Stimulated activated CD4-positive, alpha-beta T cell treated with anti-CD3 and anti-CD28 coated beads, TNF-alpha, amount 100 ng/mL, for 1 hour (primary cell): ENCODE measurements at places on chromosomes 2 and 18.

DNA sequence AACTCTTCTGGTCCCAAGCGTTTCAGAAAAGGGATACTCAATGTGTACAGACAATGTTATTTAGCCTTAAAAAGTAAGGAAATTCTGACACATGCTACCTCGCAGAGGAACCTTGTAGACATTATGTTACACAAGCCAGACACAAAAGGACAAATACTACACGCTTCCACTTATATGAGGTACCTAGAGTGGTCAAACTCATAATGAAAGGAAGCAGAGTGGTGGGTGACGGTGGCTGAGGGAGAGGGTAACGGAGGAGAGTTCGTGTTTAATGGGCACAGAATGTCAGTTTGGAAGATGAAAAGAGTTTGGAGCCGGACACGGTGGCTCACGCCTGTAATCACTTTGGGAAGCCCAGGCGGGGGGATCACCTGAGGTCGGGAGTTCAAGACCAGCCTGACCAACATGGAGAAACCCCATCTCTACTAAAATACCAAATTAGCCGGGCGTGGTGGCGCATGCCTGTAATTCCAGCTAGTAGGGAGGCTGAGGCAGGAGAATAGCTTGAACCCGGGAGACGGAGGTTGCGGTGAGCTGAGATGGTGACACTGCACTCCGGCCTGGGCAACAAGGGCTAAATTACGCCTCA, 1.4 kb downstream of the MCM6 start:
- DNase-seq = no peak

- DNase-seq = no peak
These were observed 291.9 kb upstream of the TRIB2 start for GRCh38 chr2:12424809-12425208.

DNA sequence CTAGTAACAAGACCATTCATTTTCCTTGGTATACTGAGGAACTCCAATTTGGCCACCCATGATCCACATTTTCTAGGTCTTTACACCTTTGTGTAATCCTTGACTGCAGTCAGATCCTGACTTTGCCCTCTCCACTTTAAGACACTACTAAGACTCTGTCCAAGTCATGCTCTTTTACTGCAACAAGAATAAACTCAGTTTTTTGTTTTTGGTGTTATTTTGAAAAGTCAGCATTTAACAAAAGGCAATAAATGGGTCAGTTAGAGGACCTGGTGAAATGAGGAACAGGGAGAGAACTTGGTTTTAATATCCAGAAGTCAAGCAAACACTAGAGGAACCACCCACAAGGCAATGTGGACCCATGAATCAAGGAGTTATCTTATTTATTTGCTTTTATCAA, 252.2 kb upstream of the RBBP8 start:
- DNase-seq = no peak

GRCh38 chr18:58998401-58999203, 133.9 kb downstream of the ZNF532 start:
- no peak for DNase-seq

DNA sequence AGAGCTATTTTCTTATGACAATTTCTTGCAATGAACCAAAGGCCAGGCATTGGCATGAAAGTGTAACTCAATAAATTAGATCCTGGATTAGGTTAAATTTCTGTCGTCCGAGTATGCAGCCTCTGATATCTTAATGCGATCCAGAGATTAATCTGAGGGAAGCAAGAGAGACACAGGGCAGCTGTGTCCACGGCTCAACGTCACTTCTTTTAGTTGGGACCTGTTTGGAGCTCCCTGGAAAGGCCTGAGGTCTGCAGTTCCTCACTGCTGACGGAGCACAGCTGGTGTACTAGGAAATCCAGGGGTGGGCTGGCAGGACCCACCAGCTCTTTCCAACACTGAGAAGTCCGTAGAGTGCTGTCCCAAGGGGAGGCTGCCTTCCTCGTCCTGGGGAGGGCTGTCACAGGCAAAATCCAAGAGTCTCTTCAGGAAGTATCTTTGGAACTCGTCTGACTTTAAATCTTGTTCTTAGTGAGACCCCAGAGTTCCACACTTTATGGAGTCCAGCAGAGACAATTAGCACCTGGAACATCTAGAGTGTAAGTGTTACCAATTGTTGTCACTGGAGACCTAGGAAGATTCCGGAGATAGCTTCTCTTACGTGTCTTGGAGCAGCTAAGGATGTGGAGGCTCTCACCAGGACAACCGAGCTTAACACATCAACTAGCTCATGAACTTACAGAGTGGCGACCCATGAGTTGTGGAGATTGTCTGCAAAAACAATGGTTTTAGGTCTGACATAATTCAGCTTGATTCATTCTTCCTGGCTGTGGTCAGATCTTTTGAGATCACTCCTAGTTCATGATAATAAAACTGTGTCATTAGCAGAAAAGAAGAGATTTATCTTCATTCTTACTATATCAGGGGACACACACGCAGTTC, 173.7 kb downstream of the ACKR3 start:
- no peak for DNase-seq

DNA sequence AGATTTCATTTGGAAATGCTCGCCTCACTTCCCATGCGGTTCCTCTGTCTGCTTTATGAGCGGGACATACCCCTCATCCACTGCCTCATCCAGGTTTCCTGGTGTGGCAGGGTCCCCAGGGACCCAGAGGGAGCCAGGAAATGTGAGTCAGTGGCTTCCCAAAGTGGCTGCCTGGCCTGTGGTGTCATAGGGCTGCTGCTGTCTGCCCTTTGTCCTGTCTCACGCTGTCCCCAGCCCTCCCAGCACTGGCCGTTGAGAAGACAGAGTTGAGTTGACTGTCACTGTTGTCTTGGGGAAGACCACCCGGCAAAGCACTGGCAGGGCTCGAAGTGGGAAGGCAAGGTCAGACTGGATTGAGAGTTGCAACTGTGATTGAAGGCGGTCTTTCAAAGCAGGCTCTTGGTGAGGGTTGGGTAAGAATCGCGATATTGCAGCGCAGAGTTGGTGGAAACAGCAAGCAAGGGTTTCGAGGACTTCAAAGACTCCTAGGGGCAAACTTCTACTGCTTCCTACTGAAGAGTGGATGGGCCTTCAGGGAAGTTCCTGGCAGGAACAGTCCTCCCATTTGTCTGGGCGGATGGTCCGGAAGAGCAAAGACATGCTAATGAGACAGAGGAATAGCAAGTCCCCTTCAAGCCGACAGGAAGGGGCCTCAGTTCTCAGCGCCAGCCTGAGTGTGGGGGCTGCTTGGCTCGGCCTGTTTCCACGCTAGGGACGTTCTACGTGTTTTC, 33.9 kb downstream of the RAB31 start:
- no peak for DNase-seq

DNA sequence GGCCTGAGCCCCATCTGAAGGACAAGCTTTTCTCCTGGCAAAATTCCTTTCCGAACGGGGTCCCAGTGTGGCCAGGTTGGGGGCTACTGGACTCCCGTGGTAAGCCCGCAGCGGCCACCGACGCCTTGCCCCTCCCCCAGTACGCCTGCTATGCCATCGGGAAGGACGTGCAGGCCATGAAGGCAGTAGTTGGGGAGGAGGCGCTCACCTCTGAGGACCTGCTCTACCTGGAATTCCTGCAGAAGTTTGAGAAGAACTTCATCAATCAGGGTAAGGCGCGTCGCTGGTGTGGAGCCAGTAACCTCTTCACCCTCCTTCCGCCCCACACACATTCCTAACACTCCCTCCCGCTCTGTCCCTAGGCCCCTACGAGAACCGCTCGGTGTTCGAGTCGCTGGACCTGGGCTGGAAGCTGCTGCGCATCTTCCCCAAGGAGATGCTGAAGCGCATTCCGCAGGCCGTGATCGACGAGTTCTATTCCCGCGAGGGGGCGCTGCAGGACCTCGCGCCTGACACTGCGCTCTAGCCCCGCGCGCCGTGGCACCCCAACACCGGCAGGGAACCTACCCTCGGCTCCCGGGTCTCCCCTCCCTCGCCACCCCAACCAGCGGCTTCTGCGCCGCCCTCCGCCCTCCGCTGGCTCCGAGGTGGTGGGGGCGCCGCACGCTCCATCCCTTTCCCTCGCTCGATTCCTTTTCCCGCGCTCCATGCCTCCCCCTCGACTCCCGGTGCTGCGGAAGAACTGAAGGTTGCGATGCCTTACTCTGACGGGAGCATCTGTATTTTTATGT, 13.6 kb upstream of the ANKRD53 start:
- peak; percentile 58 for DNase-seq

GRCh38 chr2:215405722-215406581, 29.9 kb downstream of the FN1 start:
- no peak for DNase-seq
